ENCODE measurements at places on chromosomes 3 and 15.

GRCh38 chr3:129333891-129334290, 55.2 kb downstream of the HMCES start:
- DNase-seq: no peak

DNA sequence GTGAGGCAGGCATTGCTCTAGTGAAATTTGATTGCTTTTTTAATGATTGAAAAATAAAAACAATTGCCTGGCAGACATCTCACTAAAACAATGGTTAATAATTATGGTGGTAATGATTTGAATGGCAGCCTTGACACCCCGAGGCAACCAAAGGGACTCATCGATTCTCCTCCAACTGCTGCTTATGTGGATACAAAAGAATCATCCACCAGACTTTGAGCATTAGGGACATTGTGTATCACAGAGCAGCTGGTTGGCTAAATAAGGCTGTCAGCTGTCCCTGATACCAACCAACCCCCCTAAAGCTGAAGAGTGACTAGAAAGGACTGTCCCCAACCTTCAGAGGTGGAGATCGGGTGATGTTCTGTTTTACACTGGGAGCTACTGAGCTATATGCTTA, 1.7 kb upstream of the CD47 start:
- DNase-seq: no peak

GRCh38 chr3:149783576-149783975, 8.8 kb downstream of the ANKUB1 start:
- no peak for DNase-seq

GRCh38 chr15:74784426-74785193, 2.7 kb downstream of the CSK start:
- DNase-seq: no peak

DNA sequence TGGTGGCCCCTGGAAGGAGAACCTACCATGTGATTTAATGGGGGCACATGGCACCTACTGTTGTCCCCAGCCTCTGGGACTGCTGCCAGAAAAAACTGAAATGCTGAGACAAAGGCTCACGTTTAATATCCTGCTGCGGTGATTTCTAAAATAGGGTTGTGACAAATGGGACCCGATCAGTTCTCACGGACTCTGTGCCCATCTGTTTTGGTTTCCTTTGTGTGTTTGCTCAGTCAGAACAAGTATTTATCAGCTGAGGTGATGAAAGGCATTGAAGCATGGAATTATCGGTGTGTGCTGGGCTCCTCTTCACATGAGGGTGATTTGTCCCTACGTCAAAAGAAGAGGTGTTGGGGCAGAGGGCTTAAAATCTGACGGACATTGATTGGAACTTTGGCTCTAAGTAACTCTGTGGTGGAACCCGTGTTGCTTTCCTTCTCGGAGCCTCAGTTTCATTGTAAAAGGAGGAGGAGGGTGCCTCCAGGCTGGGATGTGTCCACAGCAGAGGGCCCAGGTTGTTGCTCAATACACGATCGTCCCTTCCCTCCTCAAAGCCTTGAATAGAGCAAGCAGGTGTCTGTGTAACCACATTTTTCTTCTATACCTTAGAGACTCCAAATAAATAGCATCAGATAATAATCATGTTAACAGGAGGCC, 283.3 kb upstream of the RGMA start:
- no peak for DNase-seq

- DNase-seq: no peak
These were observed 416.6 kb upstream of the WNT5A start for GRCh38 chr3:55903680-55904079.

GRCh38 chr3:61771976-61772375, 210.6 kb downstream of the PTPRG start:
- peak; percentile 24 for DNase-seq

GRCh38 chr3:24145981-24146822, 201.1 kb downstream of the NR1D2 start:
- DNase-seq: no peak

- no peak for DNase-seq
These were observed 478 bp downstream of the BNC1 start for GRCh38 chr15:83283813-83284558.

- no peak for DNase-seq
These were observed 55.3 kb upstream of the LEKR1 start for GRCh38 chr3:156770699-156771414.

DNA sequence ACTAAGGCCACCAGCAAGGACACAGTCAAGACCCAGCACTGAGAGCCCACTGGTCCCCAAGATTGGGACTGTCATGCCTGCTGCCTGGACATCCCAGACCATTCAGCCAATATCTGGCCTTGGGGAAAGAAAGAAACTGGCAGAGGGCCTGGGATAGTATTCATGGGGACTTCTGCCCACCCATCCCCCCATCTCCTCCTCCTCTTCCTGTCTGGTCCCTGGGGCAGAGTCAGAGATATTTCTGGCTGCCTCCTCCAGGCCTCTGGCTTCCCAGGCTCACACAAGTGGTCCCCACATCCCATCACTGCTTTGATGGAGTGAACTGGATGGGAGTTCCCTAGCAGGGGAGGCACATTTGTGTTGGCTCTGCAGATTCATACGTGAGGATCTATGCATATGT, 4.2 kb upstream of the RASL12 start:
- DNase-seq: peak; percentile 62

DNA sequence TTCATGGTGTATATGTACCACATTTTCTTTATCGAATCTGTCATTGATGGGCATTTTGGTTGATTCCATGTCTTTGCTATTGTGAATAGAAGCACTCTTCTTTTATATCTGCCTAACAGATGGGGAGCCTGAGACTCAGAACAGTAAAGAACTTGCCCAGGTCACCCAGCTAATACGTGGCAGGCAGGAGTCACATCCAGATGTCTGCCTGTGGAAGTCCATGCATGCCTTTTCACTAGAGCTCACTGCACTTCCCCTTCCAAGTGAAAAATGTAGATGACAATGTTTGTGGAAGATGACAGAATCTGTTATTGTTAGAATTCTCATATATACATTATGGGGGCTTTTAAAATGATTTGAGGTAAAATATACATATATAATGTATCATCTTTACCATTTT, 165.0 kb downstream of the PDZRN3 start:
- DNase-seq: no peak

Measured in adrenal gland (tissue), 19 donors.